Neural crest cell (in vitro differentiated cells): ENCODE measurements at places on chromosomes 2 and 18. TPM values are rescaled to one million over a fixed set of nuclear protein-coding genes. Genes with fewer than 3 reads are reported as not detected.

The FRZB gene
- 32.9 and 33.4 TPM in 2 replicates for total RNA-seq

The PFN4 gene
- total RNA-seq: 1.3 and 1.7 TPM in 2 replicates

The DCDC2C gene
- total RNA-seq: not detected in 2 replicates

The PAPOLG gene
- 20.4 and 21.1 TPM in 2 replicates for total RNA-seq

The RFTN2 gene
- 16.0 and 20.6 TPM in 2 replicates for total RNA-seq

The LYG1 gene
- 1.7 and 1.9 TPM in 2 replicates for total RNA-seq

The INHBB gene
- 0.14 and 0.49 TPM in 2 replicates for total RNA-seq

- peaks cover 20% of the 10 kb centered on the region for H3K36me3 ChIP-seq
- no peak for DNase-seq
- H3K4me3 ChIP-seq: no peak overlapping the region
- no peak overlapping the region for H3K27ac ChIP-seq
These were observed 68.2 kb downstream of the ASAP2 start for GRCh38 chr2:9274701-9275343.

GRCh38 chr2:12412898-12413305, 303.8 kb upstream of the TRIB2 start:
- DNase-seq: no peak
- H3K36me3 ChIP-seq: peaks cover 2% of the 10 kb centered on the region
- no peaks in the 10 kb centered on the region for H3K27me3 ChIP-seq
- no peak overlapping the region for H3K4me3 ChIP-seq
- H3K27ac ChIP-seq: no peak overlapping the region
- peaks cover 16% of the 10 kb centered on the region for H3K4me1 ChIP-seq

DNA sequence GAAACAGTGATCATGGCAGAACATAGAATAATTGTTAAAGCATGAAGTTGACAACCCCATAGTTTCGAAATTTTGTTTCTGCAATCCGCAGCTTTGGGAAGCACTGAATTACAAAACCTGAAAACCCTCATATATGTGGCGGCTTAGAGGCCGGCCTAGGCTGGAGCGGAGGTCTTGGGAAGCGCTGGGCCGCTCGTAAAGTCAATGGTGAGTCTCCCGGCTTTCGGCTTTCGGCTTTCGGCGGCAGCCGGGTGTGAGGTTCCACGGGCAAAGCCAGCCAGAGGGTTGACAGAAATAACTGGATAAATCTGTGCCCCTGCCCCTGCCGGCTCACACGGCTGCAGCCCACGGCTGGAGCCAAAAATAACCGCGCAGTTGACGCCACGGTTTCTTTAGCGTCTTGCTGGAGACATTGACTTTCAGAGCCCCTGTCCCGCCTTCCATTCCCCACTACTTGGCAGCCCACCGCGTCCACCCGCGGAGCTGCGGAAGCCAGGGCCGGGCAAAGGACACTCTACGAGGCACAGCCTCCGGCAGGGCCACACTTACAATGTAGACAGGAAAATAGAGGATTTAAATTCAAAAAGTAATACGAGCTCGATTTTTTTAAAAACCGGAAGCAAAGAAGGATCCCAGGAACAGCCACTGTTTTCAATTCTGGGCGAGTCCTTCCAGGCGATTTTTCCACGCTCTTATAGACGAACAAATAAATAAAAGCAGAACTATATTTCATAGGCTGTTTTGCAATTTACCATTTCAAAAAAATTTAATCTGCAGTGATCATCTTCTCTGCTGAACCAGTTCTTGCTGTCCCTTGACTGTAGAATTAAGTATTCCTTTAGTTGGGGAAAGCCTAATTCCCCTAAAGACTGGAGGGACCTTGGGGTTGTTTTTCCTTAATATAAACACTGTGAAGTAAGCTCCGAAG, 28.3 kb upstream of the ATP6V1B1 start:
- peaks cover 92% of the 10 kb centered on the region for H3K27me3 ChIP-seq
- H3K36me3 ChIP-seq: peaks cover 16% of the 10 kb centered on the region
- H3K27ac ChIP-seq: no peak overlapping the region
- no peak for DNase-seq

GRCh38 chr2:158505448-158505934, 48.7 kb downstream of the PKP4 start:
- H3K36me3 ChIP-seq: no peaks in the 10 kb centered on the region
- H3K4me3 ChIP-seq: no peak overlapping the region
- H3K27ac ChIP-seq: no peak overlapping the region

DNA sequence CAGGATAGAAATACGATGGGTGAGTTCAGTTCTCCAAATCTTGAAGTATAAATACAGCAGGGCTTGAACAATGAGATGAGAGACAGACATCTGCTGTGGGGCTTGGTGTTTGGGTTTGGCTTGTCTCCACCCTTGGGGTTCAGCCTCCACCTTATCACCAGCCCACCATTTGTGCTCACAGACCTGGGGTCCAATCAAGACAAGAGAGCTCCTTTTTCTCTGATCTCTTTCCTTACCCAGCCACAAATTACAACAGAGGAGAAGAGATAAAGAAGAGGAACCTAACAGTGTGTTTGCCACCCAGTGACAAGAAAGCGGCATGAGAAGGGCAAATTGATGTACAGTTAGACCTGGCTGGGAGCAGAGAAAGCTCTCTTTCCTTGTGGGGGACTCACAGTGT, 204.5 kb upstream of the CXCR4 start:
- peaks cover 21% of the 10 kb centered on the region for H3K4me1 ChIP-seq
- no peak overlapping the region for H3K27ac ChIP-seq
- no peaks in the 10 kb centered on the region for H3K36me3 ChIP-seq
- no peaks in the 10 kb centered on the region for H3K27me3 ChIP-seq
- DNase-seq: no peak

- peaks cover 36% of the 10 kb centered on the region for H3K4me1 ChIP-seq
- no peak overlapping the region for H3K27ac ChIP-seq
These were observed 3.5 kb downstream of the NBEAL1 start for GRCh38 chr2:203018181-203018580.

GRCh38 chr2:182826496-182826895, 39.9 kb downstream of the FRZB start:
- H3K4me1 ChIP-seq: peaks cover 29% of the 10 kb centered on the region
- DNase-seq: no peak
- no peaks in the 10 kb centered on the region for H3K27me3 ChIP-seq
- H3K27ac ChIP-seq: peak overlapping the region; percentile 21
- H3K36me3 ChIP-seq: no peaks in the 10 kb centered on the region
- no peak overlapping the region for H3K4me3 ChIP-seq

- H3K4me3 ChIP-seq: peak overlapping the region; percentile 96
- peak overlapping the region; percentile 72 for H3K27ac ChIP-seq
- peak; percentile 73 for DNase-seq
- peaks cover 37% of the 10 kb centered on the region for H3K4me1 ChIP-seq
- H3K27me3 ChIP-seq: peaks cover 10% of the 10 kb centered on the region
- H3K36me3 ChIP-seq: peaks cover 4% of the 10 kb centered on the region
These were observed 1.1 kb upstream of the CDH2 start for GRCh38 chr18:28177828-28178635.

DNA sequence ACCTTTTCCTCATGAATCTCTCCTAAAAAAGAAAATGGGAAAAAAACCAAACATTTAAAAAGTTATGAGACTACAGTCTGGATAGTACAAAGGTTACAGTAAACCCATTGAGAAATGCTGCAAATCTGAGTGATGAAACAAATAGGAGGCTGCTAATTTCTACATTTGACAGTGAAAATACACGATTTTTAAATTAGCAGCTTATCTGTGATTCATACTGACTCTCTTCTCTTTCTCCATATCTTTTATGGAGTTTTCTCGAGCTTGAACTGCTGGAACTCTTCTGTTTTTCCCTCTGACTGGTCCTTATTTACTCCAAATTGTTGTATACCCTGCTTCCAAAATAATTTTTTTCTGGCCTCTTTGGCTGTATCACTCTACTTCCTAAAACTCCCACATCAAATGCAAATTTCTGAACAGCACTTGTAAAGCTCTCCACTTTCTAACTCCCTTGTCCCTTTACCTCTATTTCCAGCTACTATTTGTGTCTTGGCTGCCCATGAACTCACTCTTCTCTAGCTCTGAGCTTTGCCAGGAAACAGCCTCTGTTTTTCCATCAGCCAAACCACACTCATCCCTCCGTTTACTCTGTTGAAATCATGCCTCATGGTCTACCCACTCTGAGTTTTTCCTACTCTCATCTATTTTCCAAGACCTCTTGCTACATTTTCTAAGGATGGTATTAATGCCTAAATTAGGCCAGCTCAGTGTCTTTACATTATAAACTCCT, 73.7 kb downstream of the RBMS1 start:
- H3K27me3 ChIP-seq: peaks cover 32% of the 10 kb centered on the region
- H3K4me3 ChIP-seq: no peak overlapping the region
- H3K4me1 ChIP-seq: peaks cover 6% of the 10 kb centered on the region
- H3K36me3 ChIP-seq: peaks cover 3% of the 10 kb centered on the region

GRCh38 chr18:37570336-37570930, 4.8 kb upstream of the CELF4 start:
- H3K36me3 ChIP-seq: peaks cover 2% of the 10 kb centered on the region
- peaks cover 10% of the 10 kb centered on the region for H3K4me1 ChIP-seq
- H3K27ac ChIP-seq: no peak overlapping the region
- no peak overlapping the region for H3K4me3 ChIP-seq
- peaks cover 83% of the 10 kb centered on the region for H3K27me3 ChIP-seq

GRCh38 chr2:140359056-140359771, 1579.0 kb upstream of the NXPH2 start:
- H3K27ac ChIP-seq: no peak overlapping the region
- peaks cover 8% of the 10 kb centered on the region for H3K4me1 ChIP-seq
- no peaks in the 10 kb centered on the region for H3K27me3 ChIP-seq
- H3K4me3 ChIP-seq: no peak overlapping the region
- DNase-seq: no peak
- H3K36me3 ChIP-seq: no peaks in the 10 kb centered on the region
